Psoas muscle (tissue), 8 donors: ENCODE measurements at places on chromosomes 12 and 14. TPM values are rescaled to one million over a fixed set of nuclear protein-coding genes. Genes with fewer than 3 reads are reported as not detected.
A peak's percentile ranks its signal among the peaks of the same experiment; 100 is the strongest.

DNA sequence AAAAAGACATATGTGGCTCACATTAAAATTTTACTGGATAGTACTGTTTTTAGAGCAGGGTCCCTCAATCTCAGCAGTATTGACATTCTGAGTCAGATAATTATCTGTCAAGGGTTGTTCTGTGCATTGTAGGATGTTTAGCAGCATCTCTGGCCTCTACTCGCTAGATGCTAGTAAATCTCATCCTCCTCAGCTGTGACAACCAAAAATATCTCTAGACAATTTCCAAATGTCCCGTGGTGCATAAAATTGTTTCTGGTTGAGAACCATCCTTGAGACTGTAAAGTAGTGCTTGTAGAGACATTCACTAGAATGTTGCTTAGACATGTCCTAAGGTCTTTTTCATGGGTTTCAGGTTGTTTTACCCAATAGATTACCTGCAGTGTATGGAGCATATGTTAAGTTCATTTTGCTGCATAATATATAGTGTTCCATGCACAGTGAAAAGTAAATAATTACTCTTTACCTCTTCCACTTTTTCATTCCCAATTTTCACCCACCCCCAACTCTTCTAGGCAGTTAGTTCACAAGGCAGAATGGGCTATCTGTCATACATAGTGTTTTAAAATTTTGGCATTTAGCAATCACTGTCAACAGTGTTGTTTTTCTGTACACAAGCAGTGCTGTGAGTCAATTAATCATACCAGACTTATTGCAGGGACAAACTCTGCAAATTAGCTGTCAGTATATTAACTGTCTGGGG, 200.2 kb upstream of the SLC38A2 start:
- no peak for DNase-seq

GRCh38 chr14:76926521-76927251, 100.5 kb downstream of the LRRC74A start:
- DNase-seq: peak; percentile 76

Gene BCL2L14
- total RNA-seq: not detected

Gene TBC1D30
- 0.40 TPM for total RNA-seq

- no peak for DNase-seq
These were observed 76.9 kb downstream of the SUSD6 start for GRCh38 chr14:69688299-69688649.
